ENCODE measurements at places on chromosomes 2 and 18.
A peak's percentile ranks its signal among the peaks of the same experiment; 100 is the strongest.

- DNase-seq, result no peak
Observed at GRCh38 chr2:11237122-11237521, 81.9 kb downstream of the SLC66A3 start.

- no peak for DNase-seq
Observed at GRCh38 chr2:44531289-44531688, 169.5 kb downstream of the CAMKMT start.

DNA sequence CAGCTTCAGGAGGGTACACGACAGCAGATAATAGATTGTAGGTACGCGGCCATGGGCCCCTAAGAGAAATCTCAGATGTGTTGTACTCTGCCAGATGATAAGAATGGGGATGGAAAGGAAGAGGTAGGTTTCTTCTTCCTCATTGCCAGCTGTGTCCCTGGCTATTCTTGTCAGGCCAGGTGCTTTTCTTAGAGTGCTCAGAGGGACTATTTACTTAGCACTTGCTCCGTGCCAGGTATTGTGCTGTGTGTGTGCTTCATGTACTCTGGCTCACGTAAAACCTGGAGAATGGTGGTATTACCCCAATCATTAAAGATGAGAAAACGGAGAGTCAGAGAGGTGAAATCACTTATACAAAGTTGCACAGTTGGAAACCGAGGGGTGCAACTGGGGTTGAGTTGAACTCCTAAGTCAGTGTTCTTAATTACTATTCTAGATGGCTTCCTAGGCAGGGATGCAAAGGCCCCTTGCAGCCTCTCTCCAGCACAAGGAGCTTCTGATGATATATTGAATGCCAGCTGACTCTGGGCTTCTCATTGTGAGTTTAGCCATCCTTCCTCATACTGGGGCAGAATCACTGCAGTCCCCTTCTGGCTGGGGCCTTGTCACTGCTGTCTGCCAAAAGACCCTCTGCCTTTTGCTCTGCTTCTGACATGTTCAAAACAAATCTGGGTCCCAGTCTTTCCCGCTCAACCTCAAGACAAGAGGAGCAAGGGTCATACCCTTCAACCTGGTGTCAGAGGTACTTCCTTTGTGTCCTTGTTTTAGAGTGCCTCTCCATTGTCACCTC is 60.7 kb downstream of the LYPD1 start:
- DNase-seq, result no peak

GRCh38 chr2:151049746-151050145 is 211.9 kb downstream of the RBM43 start:
- peak; percentile 48 for DNase-seq

DNA sequence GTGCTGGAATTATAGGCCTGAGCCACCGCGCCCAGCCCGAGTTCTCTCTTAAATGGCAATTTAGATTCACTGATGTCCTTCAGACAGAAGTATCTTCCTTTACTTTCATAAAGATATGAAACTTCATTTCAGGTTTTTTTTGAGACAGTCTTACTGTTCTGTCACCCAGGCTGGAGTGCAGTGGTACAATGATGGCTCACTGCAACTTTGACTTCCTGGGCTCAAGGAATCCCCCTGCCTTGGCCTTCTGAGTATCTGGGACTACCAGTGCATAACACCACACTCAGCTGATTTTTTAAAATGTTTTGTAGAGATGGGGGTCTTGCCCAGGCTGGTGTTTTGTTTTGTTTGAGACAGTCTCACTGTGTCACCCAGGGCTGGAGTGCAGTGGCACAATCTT is 13.2 kb downstream of the ITGB1BP1 start:
- DNase-seq, result no peak

DNA sequence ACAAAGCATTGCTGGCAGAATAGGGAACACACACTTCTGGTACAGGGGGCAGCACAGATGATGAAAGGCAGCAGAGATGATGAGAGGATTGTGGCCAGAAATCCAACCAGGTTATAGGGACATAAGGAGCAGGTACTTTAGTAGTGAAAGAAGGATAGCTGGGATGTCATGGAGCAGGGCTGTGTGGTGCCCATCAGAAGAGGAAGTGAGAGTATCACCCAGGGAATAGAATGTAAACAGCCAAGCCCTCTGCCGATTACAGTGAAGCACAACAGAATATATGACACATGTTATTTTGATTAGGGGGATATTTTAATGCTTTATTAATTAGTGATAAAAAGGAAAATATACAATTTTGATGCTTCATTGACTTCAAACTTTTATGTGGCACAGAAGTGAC is 883.4 kb upstream of the CDH2 start:
- DNase-seq, result no peak

GRCh38 chr18:70075906-70076305 is 128.2 kb upstream of the CD226 start:
- DNase-seq, result no peak

GRCh38 chr2:62660582-62661262 is 44.8 kb upstream of the EHBP1 start:
- no peak for DNase-seq

DNA sequence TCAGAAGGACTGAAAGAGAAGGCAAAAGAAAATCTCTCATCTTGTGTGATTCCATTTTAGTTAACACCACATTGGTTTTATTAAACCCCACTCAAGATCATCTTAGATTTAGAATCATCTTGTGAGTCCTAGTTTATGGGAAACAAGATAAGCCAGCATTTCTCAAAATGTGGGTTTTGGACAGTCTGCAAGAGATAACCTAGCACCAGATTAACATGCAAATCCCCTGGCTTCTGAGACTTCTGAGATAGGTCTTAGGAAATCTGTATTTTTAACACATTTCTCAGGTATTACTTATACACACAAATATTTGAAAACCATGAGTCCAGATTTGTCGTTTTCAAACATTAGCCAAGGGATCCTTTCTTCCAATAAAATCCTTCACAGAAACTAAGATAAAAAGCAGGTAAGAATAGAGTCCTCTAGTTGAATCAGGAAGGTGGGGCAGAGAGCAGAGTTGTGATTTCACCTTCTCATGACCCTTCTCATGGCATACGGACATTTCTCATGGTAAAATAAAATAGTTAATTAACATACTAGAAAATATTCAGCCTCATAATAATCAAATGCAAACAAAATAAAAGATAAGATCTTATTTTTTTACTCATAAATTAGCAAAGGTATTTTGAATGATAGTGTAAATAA is 287.2 kb upstream of the FN1 start:
- no peak for DNase-seq

- no peak for DNase-seq
Observed at GRCh38 chr18:73638709-73639108, 508.9 kb downstream of the FBXO15 start.

- no peak for DNase-seq
Observed at GRCh38 chr2:19697131-19697530, 204.7 kb downstream of the TTC32 start.

DNA sequence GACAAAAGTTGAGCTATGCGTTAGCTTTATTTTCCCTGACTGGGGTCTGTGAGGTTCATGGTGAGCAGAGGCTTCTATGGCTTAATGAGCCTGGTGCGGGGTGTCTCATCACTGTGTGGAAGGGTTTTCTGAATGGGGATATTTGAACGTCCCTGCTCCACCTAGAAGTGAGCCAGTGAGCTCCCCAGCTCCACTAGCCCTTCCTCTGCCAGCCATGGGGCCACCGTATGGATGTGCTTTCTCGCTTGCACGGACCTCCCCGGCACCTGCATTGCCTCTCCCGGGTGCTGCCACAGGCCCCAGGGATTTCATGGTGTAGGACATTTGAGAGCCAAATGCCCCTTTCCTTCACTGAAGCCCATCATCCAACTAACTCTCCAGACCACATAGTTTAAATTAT is 37.8 kb downstream of the CYP26B1 start:
- no peak for DNase-seq

- DNase-seq, result no peak
Observed at GRCh38 chr2:45258311-45258710, 249.1 kb upstream of the SIX2 start.

GRCh38 chr18:52312346-52312745 is 27.7 kb upstream of the DCC start:
- DNase-seq, result no peak

Measured in mucosa of gallbladder (tissue), 1 donor.